ENCODE measurements at places on chromosomes 13 and 19.

DNA sequence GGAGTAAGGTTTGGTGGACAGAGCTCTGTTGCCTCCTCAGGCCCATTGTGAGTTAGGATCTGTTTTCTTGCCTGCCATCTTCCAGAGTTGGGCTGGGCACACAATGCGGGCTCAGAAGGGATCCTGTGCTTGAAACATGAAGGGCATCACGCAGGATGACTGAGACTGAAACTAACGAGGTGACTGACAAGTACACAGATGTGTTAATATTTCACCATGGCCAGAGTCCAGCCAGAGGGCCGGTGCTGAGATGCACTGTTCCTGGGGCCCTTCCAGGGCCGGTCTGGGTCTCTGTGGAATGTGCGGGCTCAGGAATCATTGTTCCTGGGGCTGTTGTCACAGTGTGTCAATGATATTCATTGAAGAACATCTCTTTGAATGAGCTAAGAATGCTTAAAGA is 163.7 kb downstream of the URI1 start:
- DNase-seq, result no peak

GRCh38 chr19:5342573-5343201 is 2.1 kb upstream of the PTPRS start:
- no peak for DNase-seq

GRCh38 chr13:68810660-68811059 is 1297.0 kb upstream of the ATXN8OS start:
- DNase-seq, result no peak

- DNase-seq, result no peak
Measured at GRCh38 chr13:54185101-54185500, 1156.5 kb downstream of the OLFM4 start.

Data from MG63 (cell line).